ENCODE measurements at places on chromosomes 2 and 18.

GRCh38 chr2:238453842-238454241, 27.1 kb downstream of the ASB1 start:
- no peak for DNase-seq

- no peak for DNase-seq
Observed at GRCh38 chr18:65924904-65925303, 174.1 kb downstream of the CDH7 start.

- no peak for DNase-seq
Observed at GRCh38 chr2:120391911-120392665, 46.2 kb downstream of the INHBB start.

DNA sequence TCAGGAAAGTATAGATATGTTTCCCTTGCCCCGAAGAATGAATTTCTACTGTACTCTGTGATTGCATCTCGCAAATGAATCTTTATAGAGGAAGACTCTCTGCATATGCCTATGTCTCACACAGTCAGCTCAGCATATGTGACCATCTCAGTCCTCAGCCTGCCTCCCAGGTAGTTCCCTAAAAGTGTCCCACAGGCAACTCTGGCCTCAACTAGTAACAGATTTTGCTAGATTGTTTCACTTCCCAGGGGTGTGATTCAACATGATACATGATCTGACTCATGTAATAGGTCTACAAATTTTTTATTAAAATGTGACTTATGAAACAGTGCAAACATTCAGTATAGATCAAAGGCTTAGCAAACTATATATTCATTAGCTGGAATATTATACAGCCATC, 296.6 kb upstream of the CRIM1 start:
- no peak for DNase-seq

- no peak for DNase-seq
Observed at GRCh38 chr18:79567481-79568147, 112.0 kb upstream of the CTDP1 start.

DNA sequence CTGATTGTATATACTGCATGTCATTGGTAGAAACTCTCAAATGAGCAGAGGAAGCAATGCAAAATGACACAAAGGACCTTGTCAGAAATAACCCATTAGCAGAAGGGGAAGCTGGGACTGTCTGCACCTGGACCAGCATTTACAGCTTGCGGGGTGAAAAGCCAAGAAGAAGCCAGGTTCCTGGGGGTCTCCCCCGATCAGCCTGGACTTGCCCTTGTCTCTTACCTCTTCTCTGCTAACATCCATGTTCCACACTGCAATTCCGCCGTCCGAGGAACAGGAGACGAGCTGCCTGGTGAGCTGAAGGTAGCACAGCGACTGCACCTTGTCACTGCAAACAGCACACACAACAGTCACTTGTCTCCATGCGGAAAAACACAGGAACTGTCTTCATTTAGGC, 51.1 kb downstream of the WDFY1 start:
- no peak for DNase-seq
